CD4-positive, alpha-beta T cell treated with Interleukin-4 for 1 hour (primary cell): ENCODE measurements at places on chromosomes 2 and 18.

GRCh38 chr2:77142141-77142540, 380.0 kb downstream of the LRRTM4 start:
- DNase-seq, result no peak

- DNase-seq, result no peak
Measured at GRCh38 chr2:238242731-238243495, 3.1 kb upstream of the HES6 start.

DNA sequence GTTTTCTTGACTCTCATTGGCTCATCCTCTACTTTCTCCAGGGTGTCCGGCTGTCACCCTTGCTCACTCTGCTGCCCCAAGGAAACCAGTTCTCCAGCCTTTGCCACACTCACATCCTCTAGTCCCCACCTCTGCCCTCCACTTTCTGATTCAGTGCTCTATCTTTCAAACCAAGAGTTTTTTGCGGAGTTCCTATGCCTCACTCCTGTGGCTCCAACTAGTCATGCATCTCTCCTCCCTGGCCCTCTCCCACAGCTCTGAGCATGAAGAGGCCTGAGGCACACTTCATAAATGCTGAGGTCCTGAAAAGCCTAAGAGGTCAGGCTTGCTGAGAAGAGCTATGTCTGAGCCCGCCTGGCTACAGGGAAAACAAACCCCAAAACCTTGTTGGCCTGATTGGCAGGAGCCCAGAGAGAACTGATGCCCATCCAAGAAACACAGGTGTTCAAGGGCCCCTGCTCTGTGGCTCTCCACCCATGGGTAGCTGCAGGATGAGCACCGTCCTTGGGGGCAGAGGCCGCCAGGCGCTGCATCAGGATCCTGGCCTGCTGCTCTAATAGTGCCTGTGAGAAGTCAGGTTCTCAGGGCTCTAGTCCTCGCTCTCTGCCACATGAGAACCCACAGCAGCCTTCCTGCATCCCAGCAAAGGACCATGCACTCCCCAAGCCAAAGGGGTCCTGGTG, 42.1 kb downstream of the HS1BP3 start:
- DNase-seq, result no peak

GRCh38 chr2:151808258-151809072, 19.8 kb downstream of the ARL5A start:
- DNase-seq, result peak; percentile 59

- no peak for DNase-seq
Measured at GRCh38 chr2:119225105-119225865, 1.7 kb downstream of the STEAP3 start.

DNA sequence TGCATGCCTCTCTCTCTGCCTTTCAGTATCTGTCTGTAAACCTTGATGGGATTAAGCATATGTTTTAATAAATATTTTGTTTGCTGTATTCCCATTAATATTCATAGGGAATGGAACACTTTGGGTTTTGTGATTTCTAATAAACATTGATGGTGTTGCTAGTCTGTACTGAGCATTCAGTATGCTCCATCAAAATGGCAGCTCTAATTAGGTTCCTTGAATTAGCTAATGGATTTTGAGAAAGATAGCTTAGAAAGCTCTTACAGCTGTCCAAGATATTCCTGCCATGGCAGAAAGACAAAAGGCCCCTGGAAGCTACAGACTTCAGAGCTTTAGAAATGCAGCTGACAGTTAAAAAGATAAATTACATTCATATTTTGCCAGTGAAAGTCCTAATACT, 199.2 kb upstream of the NRP2 start:
- no peak for DNase-seq

GRCh38 chr2:195899226-195899625, 169.4 kb downstream of the DNAH7 start:
- DNase-seq, result no peak

DNA sequence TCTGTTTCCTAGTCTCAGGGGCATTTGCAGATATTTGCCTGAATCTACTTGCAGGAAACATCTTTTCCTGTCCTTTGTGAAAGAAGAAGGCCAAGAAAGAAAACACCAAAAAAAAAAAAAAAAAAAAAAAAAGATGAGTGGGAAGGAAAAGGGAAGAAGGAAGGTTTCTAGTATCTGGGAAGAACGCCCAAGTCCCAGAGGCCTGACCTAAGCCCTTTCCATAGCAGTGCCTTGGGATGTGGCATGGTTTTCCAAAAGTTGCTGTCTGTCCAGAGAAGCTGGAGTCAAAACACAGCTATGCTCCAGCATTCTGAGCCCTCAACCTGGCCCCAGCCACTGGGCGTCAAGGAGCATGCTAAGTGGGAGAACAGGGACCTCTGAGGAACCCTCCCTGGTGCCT, 123.5 kb downstream of the INHBB start:
- no peak for DNase-seq

DNA sequence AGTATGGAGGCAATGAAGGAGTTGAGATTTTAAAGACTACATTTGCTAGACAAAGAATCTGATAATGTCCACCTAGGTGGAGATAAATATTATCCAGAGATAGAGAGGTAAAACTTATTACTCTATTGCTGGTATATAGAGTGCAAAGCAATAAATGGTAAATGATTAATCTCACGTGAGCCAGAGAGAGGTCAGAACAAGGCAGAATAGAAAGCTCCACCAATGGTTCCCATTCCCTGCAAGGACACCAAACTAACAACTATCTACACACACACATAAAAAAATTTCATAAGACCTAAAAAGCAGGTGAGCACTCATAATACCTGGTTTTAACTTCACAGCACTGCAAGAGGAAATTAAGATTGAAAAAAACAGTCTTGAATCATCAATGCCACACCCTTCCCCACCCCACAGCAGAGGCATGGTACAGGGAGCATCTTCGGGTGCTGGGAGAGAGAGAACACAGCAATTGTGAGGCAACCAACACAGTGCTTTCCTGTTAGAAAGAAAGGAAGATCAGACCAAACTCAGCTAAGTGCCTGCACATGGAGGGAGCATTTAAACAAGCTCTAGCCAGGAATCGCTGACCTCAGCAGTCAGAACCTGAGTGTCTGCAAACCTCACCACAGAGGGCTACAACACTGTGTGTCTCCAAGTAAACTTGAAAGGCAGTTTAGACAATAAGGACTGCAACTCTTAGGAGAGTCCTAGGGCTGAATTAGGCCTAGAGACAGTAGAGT, 1432.6 kb upstream of the TMEFF2 start:
- no peak for DNase-seq

GRCh38 chr2:179936654-179937053, 70.4 kb downstream of the CWC22 start:
- DNase-seq, result no peak

DNA sequence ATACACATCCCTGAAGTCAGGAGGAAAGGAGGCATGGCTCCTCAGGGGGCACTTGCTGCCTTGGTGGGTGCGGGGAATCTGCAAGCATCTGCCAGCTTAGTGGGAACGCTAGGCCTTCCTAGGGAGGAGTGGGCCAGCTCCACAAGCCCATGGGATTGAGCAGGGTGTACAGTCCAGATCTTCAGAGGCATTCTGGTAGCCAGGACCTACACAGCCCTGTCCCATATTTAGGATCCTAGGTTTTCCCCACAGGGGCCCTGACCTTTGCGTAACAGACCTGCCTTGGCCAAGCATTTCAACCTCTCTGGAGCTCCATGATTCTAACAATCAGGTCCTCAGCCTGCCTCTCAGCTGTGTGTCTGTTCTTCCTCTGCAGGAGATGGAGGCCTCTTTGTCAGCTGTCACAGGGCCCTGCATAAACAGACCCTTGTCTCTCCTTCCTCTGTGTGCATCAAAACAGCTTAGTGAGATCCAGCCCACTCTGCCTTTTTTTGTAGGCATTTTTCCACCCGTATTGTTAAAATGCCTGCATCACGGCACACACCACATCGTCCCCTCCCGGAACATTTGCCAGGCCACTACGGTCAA, 140.2 kb upstream of the NDUFV2 start:
- DNase-seq, result no peak

DNA sequence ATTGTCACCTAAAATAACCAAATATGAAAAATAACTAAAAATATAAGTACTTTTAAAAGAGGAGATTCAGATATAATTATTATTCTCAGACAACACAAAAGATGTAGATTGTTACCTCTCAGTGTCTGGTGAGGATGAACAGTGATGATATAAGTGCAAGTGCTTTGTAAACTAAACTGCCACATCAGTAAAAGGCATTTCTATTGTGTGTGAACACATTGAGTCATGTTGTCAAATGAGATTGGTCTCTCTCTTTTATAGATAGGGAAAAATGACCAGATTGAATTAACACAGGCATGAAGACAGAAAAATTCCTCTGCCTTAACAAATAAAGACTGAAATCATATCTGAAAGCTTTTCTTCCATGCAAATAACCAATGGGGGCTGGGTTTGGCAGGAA, 182.4 kb upstream of the TMEFF2 start:
- DNase-seq, result no peak

- DNase-seq, result peak; percentile 76
Measured at GRCh38 chr2:218257390-218257981, 3.3 kb upstream of the GPBAR1 start.

DNA sequence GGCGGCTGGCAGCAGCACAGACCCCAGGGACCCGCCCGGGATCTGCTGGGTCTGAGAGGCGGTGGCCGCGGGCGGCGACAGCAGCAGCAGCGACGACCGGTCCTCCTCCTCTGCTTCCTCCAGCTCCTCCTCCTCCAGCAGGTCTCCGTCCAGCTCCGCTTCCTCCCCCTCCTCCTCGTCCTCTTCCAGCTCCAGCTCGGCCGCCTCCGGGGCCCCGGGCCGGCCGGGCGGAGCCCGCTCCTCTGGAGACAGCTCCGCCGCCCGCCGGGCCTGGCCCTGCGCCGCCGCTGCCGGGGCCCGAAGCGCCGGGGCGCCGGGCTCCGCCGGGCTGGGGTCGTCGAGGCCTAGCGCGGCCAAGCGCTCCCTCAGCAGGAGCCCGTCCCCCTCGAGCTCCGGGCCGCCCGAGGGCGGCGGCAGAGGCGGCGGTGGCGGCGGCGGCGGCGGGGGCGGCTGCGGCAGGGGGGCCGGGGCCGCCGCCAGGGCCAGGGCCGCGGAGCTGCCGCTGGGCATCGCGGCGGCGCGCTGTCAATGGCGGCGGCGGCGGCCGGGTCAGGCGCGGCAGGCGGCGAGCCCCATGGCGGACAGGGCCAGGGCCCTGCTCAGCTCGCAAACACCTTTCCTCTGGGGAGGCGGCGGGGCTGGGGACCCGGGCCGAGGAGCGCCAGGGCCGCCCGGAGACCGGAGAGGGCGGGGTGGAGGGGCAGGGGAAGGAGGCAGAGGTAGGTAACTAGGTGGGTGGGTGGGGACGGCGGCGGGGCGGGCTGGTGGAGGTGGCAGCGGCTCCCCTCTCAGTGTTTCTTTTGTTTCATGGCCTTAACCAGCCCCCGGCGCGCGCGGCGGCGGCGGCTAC, 445 bp downstream of the MEX3C start:
- DNase-seq, result no peak

- no peak for DNase-seq
Measured at GRCh38 chr2:160036736-160037135, 25.7 kb downstream of the PLA2R1 start.

DNA sequence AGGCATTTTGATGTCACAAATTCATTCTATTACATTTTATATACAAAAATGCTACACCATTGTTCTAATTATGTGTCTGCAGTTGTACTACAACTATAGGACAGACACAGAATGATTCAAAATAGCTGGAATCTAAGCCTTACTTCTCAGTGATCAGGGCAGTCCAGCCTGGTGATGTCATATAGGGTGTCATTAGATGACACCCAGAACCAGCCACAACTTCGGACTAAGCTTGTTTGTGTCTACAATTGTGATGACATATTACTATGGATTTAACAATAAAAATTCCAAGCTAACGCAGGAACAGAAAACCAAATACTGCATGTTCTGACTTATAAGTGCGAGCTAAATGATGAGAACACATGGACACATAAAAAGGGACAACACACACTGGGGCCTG, 31.0 kb downstream of the M1AP start:
- DNase-seq, result no peak

DNA sequence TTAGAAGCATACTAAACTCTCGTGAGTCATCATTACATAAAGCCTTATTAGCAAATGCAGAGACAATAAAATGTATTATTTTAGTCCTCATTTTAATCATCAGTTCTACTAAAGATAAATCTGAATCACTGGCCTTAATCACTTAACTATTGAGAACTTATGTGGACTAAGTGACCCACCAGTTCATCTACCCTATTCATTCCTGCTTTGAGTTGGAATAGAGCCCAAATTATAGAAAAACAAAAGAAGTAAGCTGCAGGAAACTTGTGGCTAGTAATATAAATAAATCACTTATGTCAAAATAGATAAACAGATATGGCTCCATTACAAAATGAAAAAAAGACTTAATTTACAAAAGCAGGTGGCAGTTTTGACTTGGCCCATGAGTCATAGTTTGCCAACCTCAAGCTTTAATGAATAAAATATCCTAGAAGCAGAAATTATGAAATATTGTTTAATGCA, 851.8 kb upstream of the CRIM1 start:
- no peak for DNase-seq

- no peak for DNase-seq
Measured at GRCh38 chr2:42886921-42887320, 94.5 kb upstream of the HAAO start.

- peak; percentile 9 for DNase-seq
Measured at GRCh38 chr2:3628800-3629199, 29.2 kb upstream of the ALLC start.

GRCh38 chr2:101473591-101473910, 1.4 kb downstream of the RFX8 start:
- no peak for DNase-seq

DNA sequence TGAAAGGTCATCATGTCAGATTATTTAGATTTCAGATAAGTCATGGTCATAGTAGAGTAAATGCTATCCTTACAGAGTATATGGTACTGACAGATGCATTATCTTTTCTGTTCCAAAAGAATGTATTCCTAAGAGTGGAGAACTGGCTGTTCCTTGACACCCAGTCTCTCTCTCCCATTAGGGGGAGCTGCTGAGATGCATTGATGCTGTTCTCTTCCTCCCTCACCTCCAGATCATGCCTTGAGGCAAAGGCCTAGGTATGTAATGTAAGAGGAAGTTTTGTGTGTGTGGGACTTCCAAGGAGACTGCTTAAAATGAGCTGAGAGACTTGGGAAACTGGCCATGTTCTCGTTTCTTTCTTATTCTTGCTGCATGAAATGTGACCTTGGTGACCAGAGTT, 979.5 kb upstream of the CELF4 start:
- DNase-seq, result peak; percentile 8

- DNase-seq, result peak; percentile 68
Measured at GRCh38 chr2:197145471-197146056, 165.0 kb downstream of the ANKRD44 start.

- peak; percentile 84 for DNase-seq
Measured at GRCh38 chr18:813172-814071, 1.4 kb upstream of the YES1 start.

DNA sequence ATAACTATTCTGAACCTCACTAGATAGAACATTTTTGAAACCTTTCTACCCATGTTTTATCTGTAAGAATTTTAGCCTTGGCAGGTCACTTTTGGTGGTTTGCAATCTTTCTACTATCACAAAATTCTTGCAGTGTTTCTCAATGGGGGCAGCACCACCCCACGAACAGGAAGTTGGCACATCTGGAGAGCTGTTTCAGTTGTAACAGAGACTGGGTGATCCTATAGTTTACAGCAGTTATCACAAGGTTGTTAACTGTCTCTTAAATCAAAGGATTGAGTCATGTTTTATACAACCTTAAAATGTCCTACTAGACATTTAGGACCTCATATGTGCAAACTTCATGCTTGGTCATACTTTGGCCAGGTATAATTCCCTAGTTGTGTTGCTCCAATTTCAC, 829.2 kb downstream of the ERBB4 start:
- DNase-seq, result no peak

GRCh38 chr18:39661856-39662366, 2096.3 kb upstream of the CELF4 start:
- no peak for DNase-seq
